ENCODE measurements at places on chromosomes 13 and 19.

GRCh38 chr13:25684491-25684890 is 312.7 kb downstream of the ATP8A2 start:
- DNase-seq = no peak

GRCh38 chr19:9883231-9883758 is 48.2 kb downstream of the PIN1 start:
- peak; percentile 16 for DNase-seq

GRCh38 chr19:46718157-46718933 is 1.4 kb upstream of the PRKD2 start:
- no peak for DNase-seq

- DNase-seq = no peak
These were observed 4.2 kb downstream of the ATP4A start for GRCh38 chr19:35559281-35559659.

GRCh38 chr19:35959040-35959967 is 23.1 kb downstream of the LRFN3 start:
- no peak for DNase-seq

DNA sequence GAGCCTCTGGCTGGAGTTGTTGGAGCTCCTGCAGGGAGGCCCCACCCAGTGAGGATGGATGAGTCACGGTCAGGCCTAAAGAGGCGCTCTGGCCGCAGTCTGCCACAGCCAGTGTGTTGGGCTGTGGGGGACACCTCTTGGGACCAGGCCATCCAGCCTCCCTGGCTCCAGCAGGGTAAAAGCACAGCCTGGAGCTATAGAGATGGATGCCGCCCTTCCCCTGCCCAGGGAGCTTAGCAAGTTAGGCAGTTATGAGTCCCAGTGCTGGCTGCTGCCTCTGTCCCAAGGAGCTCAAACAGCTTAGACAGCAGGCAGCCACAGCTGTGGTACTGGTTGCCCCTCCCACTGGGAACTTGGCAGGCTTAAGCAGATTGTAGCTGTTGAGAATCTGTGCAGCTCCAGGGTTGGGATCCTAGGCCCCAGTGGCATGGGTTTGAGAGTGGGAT is 100.9 kb downstream of the NDFIP2 start:
- DNase-seq = peak; percentile 7

- peak; percentile 42 for DNase-seq
These were observed 151.5 kb downstream of the RGCC start for GRCh38 chr13:41608839-41609177.

GRCh38 chr19:4403005-4403761 is 743 bp downstream of the CHAF1A start:
- DNase-seq = no peak

GRCh38 chr13:21216332-21216731 is 39.9 kb downstream of the MRPL57 start:
- DNase-seq = no peak

GRCh38 chr19:57613941-57614743 is at the start of gene ZNF134:
ZNF134 (plus strand) TSS chr19:57614242; CDS start chr19:57619469, 5,227 bp downstream.
- peak; percentile 90 for DNase-seq

- DNase-seq = no peak
These were observed 45.3 kb downstream of the ACTN4 start for GRCh38 chr19:38692458-38693379.

DNA sequence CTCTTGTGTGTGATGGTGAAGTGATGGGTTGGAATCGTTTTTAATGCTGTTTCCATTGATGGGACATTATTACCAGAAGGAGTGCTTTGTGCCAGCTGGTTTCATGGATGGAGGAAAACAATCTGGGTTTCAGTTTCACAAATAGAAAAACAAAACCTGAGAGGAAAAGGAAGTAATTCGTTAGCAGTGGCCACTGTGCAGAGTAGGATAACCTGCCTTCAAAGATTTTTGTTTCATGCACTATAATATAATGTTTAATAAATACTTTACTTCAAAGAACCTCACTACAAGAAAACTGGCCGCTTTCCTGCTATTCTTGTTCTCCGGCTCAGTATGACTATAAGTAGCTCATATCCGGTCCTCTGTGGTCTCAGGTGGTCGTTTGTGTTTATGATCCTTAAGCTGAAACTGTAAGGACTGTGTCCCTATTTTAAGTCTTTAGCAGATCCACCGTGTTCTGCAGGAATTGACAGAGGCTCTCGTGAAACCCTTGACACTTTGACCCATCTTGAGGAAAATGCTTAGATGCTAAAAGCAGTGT is 104.7 kb downstream of the GGACT start:
- no peak for DNase-seq

GRCh38 chr19:1501200-1501595 is 10.2 kb downstream of the REEP6 start:
- DNase-seq = no peak

GRCh38 chr13:113762075-113762474 is 3.0 kb downstream of the TMEM255B start:
- DNase-seq = no peak

GRCh38 chr19:19113040-19113626 is 25.1 kb downstream of the TMEM161A start:
- DNase-seq = peak; percentile 64

DNA sequence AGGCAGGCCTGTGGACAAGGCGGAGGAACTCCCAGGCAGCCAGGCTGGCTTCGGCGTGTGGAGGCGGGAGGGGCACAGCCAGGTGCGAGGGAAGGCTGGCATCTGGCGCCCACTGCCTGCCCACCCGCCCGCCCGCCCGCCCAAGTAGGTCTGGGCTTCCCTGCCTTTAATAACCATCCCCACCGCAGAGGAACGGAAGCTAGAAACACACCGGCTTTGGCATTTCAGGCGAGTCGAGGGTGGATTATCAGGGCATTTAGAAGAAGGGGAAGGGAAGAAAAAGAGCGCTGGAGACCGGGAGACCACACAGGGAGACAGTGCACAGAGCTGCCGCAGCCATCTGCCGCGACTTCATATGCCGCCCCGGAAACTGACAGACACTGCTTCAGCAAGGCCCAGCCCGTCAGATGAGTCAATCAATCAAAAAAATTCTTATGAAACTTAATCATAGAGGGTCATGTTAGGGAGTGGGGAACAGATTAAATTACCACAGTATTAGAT is 199.7 kb downstream of the TSHZ3 start:
- DNase-seq = peak; percentile 86

- peak; percentile 94 for DNase-seq
These were observed 14.1 kb downstream of the RDH8 start for GRCh38 chr19:10027158-10027997.

DNA sequence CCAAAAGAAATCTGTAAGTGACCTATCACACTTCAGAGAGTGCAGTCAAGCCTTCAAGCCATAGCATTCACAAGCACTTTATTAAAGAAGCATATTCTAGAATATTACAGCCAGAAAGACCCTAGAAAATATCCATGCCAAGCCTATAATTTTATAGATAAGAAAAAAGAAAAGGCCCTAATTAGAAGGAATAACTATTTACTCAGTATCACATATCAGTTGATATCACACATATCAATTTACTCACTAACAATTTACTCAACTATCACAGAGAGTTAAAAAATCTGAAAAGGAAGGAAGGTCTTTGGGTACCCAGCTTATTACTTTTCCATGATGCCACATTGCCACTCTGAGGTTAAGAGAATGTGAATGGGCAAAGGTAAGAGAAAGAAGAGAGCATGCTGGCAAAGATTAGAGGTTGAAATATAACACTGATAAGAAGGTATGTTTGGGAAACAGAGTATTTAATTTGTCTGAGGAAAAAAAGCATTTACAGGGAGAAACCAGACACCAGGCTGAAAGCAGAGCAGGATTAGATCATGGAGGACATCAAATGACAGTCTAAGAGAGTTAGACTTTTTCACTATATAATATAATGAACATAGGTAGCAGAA is 186.2 kb downstream of the VWA8 start:
- DNase-seq = no peak

- DNase-seq = no peak
These were observed 54.0 kb upstream of the TPM4 start for GRCh38 chr19:16022251-16022650.

DNA sequence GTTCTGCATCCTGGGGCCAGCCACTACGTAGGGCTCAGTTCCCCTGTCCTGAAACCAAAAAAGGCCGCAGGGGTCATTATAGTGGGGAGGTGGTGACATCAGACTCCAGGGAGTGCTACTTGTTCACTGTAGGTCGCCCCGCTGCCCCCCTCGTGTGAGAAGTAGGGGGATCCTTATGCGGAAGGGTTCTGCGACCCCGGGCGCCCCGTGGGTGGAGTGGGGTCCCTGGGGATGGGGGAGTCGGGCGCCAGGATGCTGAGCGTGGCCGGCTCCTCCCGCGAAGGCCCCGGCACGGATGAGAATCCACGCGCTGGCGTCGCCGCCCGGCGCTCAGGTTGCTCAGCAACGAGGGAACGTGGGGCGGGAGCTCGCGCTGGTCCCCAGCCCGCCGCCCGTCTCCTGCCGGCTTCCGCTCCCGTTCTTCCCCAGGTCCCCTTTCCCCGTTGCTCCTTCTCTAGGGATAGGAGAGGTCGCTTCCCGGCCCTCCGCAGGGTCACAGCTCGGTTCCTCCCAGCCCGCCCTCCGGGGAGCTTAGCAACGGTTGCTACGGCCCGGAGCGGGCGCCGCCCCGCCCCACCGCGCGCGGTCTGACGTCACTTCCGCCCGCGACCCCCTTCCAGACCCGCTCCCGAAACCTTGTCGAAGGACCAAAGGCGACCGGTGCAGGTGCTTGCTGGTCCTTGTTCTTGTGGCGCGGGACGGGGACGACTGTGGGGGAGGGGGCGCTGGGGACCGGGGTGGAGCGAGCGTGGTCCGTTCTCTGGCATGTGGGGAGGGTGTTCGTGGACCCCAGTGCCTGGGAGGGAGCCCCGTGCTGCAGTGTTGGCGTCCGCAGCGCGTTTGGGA is at the start of gene NAT14:
Gene NAT14, plus strand, starts transcription at position 596 of the 846 bp plus-strand sequence. CDS start 521 bp downstream, outside the sequence.
- DNase-seq = peak; percentile 69

DNA sequence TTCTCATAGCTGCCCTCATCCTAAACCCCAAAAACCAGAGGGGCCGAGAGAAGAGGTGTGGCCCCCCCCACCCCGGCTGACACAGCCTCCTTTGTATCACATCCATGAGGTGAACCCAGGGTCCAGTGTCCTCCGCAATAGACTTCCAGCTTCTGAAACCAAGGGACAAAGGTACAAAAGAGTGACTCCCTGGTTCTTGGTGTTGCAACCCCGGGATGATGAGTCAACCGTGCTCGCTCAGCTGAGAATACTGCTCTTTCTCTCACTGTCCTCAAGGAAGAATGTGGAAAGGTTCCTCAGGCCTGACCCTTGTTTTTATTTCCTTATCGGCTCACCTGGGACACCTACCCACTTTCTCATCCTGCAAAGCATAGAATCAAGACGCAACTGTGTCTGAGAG is 5.5 kb downstream of the SLC15A1 start:
- DNase-seq = no peak

GRCh38 chr13:46663206-46664037 is 110.5 kb downstream of the LRCH1 start:
- no peak for DNase-seq

DNA sequence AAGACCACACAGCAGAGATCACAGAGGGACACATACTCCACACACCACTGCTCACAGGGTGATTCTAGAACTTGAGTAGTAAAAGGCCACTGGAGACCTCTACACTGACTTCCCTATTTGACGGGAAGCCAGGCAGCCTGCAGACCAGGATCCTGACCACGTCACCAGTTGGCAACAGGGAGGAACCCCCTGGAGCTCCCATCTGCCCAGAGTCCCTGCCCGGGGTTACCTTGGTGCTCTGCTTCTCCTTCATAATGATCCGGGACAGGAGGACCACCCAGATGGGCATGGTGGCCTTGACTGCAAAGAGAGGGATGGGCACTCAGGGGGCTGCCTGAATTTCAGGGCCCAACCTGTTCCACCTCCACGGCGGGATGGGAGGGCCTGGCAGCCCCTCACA is 932 bp downstream of the SLC35E1 start:
- DNase-seq = peak; percentile 33

GRCh38 chr13:113232208-113233003 is 23.0 kb downstream of the CUL4A start:
- no peak for DNase-seq

- no peak for DNase-seq
These were observed 59.8 kb downstream of the SLC7A9 start for GRCh38 chr19:32809754-32810153.

DNA sequence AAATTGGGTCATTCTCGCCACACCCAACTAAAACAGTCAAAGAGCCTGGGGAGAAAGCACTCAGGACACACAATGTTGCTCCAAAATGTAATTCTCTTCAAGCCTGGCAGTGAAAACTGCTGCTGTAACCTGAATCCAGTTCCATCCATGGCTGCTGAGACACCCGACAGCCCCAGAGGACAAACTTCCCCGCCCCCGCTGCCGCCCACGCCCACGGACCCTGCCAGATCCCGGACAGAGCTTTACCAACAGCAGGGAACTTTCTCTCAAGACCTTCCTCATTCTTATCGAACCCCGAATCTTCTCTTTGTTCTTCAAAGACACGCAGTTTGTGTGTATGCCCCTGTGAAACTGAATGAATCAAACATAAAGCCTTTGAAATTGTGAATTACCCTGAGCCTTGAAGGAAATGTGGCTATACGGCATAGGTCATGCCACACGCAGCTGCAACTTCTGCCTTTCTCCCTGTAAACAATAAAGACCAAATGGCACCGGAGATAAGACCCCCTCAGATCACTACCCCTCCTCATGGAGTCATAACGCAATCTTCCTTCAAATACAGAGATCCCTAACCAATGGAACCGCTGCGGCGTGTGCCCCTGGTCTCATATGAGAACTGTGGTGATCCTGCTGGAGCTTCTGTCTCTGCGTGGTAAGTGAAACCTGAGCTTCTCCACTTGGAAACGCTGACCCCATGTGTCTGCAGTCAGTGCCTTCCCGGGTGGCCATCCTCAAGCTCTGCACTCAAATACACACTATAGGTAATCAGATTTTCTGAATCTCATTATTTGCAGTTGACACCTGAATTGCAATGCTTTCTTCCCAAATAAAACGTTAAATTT is 4.8 kb upstream of the LAMP1 start:
- no peak for DNase-seq

DNA sequence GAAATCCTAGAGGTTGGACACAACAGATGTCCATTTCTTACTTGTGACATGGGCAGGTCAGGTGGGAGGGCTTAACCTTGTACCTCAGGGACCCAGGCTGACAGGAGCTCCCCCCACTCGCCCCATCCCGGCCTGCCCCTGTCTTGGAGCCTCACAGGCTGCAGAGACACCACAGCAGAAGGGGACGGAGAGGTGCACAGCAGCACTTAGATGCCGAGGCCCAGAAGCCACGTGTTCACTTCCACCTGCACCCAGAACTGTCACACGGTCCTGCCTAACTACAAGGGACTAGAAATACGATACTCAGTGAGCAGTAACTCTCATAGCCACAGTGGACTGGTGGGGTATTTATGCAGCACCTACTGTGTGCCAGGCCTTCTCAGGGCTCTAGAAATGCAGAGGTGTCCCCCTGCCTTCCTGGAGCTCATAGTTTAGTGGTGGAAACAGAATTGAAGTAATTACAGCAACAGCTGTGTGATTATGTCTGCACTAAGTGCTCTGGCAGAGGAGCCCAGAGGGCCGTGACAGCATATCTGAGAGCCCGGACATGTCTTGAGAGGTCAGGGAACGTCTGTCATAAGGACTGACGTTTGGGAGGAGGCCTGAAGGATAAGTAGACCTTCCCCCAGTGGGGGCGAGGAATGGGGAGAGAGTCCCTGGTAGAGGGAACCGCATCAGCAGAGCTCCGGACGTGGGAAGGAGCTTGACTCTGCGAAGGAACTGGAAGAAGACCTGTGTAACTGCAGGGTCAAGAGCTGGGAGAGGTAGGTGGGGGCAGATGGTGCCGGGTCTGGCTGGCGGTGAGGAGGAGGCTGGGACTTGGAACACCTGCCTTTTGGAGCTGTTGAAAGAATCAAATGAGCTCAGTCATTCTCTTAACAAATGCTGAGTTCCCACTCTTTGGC is 130.0 kb downstream of the SIPA1L3 start:
- no peak for DNase-seq

Data from fibroblast of skin of right biceps (primary cell).